ENCODE measurements at places on chromosomes 6 and 20.
A peak's percentile ranks its signal among the peaks of the same experiment; 100 is the strongest.

- H3K36me3 ChIP-seq, result no peaks in the 10 kb centered on the region
- no peak overlapping the region for H3K27ac ChIP-seq
- no peak overlapping the region for H3K4me3 ChIP-seq
- DNase-seq, result no peak
- H3K27me3 ChIP-seq, result no peaks in the 10 kb centered on the region
Measured at GRCh38 chr6:127554435-127555006, 22.5 kb upstream of the C6orf58 start.

- peak; percentile 57 for DNase-seq
- no peak overlapping the region for H3K27ac ChIP-seq
- H3K27me3 ChIP-seq, result no peaks in the 10 kb centered on the region
- no peak overlapping the region for H3K4me3 ChIP-seq
- H3K4me1 ChIP-seq, result no peaks in the 10 kb centered on the region
Measured at GRCh38 chr6:11975353-11975977, 36.6 kb upstream of the HIVEP1 start.

GRCh38 chr6:164006459-164006858, 591.9 kb downstream of the QKI start:
- no peak for DNase-seq
- H3K27me3 ChIP-seq, result no peaks in the 10 kb centered on the region
- no peaks in the 10 kb centered on the region for H3K4me1 ChIP-seq
- no peak overlapping the region for H3K4me3 ChIP-seq

- DNase-seq, result no peak
- H3K4me3 ChIP-seq, result no peak overlapping the region
- no peaks in the 10 kb centered on the region for H3K27me3 ChIP-seq
- H3K4me1 ChIP-seq, result peaks cover 8% of the 10 kb centered on the region
Measured at GRCh38 chr20:52924411-52925271, 47.5 kb upstream of the TSHZ2 start.

GRCh38 chr20:6956574-6956973, 189.1 kb downstream of the BMP2 start:
- no peaks in the 10 kb centered on the region for H3K27me3 ChIP-seq
- no peak for DNase-seq
- no peak overlapping the region for H3K4me3 ChIP-seq
- no peaks in the 10 kb centered on the region for H3K36me3 ChIP-seq
- H3K4me1 ChIP-seq, result no peaks in the 10 kb centered on the region
- no peak overlapping the region for H3K27ac ChIP-seq

- H3K36me3 ChIP-seq, result no peaks in the 10 kb centered on the region
- no peak overlapping the region for H3K4me3 ChIP-seq
- no peaks in the 10 kb centered on the region for H3K27me3 ChIP-seq
- H3K27ac ChIP-seq, result no peak overlapping the region
Measured at GRCh38 chr6:157605484-157605883, 217.6 kb upstream of the SNX9 start.

DNA sequence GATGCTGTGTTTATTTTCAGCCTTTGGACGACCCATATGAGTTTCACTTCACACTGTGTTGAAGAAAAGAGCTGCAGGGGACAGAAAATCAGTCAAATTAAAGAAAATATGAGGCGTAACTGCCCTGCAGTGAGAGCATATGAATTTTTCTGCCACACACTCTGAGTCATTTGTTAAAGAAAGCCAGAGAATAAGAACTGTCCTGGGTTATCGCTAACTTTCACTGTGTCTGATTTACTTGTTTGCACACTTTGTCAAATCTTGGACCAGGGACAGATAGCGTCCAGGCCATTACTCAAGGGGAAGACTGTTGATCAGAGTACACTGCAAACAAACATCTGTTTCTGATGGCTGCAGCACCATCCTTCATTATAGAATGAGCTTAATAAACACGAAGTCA, 126.8 kb upstream of the AGPAT4 start:
- H3K27ac ChIP-seq, result no peak overlapping the region
- H3K4me3 ChIP-seq, result no peak overlapping the region
- H3K36me3 ChIP-seq, result no peaks in the 10 kb centered on the region
- H3K27me3 ChIP-seq, result no peaks in the 10 kb centered on the region
- no peaks in the 10 kb centered on the region for H3K4me1 ChIP-seq

GRCh38 chr6:139686308-139686707, 311.9 kb upstream of the CITED2 start:
- H3K36me3 ChIP-seq, result no peaks in the 10 kb centered on the region
- no peak overlapping the region for H3K4me3 ChIP-seq
- no peaks in the 10 kb centered on the region for H3K27me3 ChIP-seq
- H3K27ac ChIP-seq, result no peak overlapping the region
- H3K4me1 ChIP-seq, result no peaks in the 10 kb centered on the region

DNA sequence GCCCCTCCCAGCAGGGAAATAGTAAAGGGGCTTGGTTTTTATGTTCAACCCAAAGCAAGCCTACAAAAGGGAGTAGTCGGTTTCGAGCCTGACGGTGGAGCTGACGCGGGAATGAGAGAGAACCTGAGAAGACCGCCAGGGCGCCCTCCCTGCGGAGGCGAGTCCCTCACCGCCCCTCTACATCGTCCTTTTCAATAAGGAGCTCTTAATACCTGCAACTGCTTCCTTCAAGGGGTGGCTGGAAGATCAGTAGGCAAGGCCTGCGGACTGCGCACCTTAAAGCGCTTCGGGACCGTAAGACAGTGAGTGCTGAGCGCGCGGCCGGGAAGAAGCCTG, 709 bp upstream of the ZNF76 start:
- peak overlapping the region; percentile 77 for H3K4me3 ChIP-seq
- no peaks in the 10 kb centered on the region for H3K36me3 ChIP-seq
- peak; percentile 53 for DNase-seq

Measured in lower lobe of right lung (tissue), 2 donors.